ENCODE measurements at places on chromosomes 13 and 19.

DNA sequence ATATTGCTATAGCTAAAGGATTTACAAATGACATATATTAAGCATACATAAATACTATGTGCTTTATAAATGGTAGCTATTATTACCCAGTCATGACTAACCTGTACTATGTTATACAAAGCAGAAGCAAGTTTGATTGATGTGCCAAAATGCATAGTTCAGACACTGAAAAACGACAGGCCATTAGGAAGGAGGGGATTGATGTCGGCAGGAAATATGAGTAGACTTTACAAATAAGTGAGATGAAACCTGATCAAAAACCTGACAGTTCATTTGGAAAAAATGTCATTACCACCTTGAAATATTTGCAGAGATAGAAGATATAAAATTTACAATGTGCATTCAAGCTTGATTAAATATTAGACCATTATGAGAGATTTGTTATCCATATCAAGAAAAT lies 38.8 kb upstream of the TPP2 start:
- no peak for DNase-seq

- DNase-seq = no peak
Measured at GRCh38 chr19:11284515-11284914, 11.4 kb upstream of the TSPAN16 start.

- no peak for DNase-seq
Measured at GRCh38 chr13:44281252-44282000, 92.2 kb upstream of the SERP2 start.

- no peak for DNase-seq
Measured at GRCh38 chr13:35672611-35673010, 196.1 kb upstream of the MAB21L1 start.

GRCh38 chr19:8113017-8113416 lies 36.4 kb downstream of the FBN3 start:
- DNase-seq = no peak

- DNase-seq = no peak
Measured at GRCh38 chr13:99971576-99972189, at the start of gene ZIC5. Gene ZIC5, minus strand, starts transcription at chr13:99971767. Its CDS starts 164 bp downstream, at chr13:99971603.

DNA sequence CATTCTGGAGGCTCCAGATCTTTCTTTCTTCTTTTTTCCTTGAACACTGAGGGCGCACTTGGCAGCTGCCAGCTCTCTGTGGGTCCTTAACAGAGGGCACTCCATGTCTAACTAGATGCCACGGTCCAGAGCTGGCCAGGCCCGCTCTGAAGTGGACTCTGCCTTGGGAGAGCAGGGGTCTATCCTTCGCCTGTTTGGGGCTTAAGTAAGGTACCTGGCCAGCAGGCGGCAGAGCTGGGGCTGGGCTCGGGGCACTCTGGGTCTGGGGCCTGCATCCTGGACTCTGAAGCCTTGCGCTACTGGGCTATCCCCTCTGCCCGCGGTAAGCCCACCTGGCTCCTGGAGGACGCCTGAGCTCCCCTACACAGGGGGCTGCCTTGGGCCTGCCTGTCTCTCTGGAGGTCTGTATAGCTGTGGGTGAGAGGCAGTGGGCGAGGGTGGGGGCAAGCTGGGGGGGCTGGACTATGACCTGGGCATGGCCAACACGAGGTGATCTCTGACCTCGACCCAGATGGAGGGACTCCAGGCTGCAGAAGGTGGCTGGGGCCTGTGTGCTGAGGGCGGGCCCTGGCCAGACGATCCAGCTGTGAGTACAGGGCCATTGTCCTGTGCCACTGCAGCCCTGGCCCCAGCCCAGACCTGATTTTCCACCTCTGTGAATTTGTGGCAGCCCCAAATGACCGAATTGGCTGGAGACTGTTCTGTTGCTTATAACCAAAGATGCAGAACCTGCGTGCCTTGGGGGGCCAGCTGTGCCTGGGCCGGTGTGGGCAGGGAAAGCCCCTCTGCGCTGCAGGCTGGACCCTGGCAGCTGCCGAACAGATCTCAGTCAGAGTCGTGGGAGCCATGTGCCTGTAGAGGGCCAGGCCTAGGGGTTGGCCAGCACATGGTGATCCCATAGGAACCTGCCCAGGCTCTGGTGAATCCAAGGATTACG lies 26.5 kb downstream of the CEBPG start:
- no peak for DNase-seq

- no peak for DNase-seq
Measured at GRCh38 chr19:52734331-52734892, 432 bp downstream of the ZNF611 start.

- no peak for DNase-seq
Measured at GRCh38 chr19:33492090-33492489, 29.5 kb downstream of the PEPD start.

- no peak for DNase-seq
Measured at GRCh38 chr19:38317104-38317612, 1.4 kb upstream of the YIF1B start.

- DNase-seq = no peak
Measured at GRCh38 chr13:58313219-58313618, 681.7 kb downstream of the PCDH17 start.

GRCh38 chr13:96746886-96747285 lies 247.4 kb downstream of the OXGR1 start:
- DNase-seq = no peak

GRCh38 chr19:12481781-12482508 lies 2.7 kb downstream of the ZNF709 start:
- no peak for DNase-seq

- DNase-seq = no peak
Measured at GRCh38 chr19:19451429-19452242, 46.2 kb downstream of the GATAD2A start.

GRCh38 chr13:30865123-30866049 lies 40.7 kb upstream of the MEDAG start:
- DNase-seq = peak; percentile 75

DNA sequence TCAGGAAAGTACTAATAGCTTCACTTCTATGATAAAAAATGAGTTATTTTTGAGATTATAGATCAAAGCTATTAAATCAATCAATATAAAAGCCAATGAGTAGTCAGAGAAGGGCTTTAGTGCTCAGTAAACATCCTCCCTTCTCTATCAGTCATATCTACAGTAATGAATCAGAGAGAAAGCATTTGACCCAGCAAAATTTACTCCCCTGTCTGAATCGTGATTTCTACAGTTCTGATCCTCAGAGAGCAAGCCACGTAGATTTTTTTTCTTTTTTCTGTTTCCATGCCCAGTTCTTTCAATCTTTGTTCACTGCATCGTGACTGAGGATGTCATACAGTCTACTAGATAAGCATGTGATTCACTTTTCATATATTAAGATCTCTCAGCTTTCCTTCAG lies 16.2 kb upstream of the MBNL2 start:
- no peak for DNase-seq

GRCh38 chr13:29411481-29411880 lies 184.0 kb downstream of the SLC7A1 start:
- no peak for DNase-seq

DNA sequence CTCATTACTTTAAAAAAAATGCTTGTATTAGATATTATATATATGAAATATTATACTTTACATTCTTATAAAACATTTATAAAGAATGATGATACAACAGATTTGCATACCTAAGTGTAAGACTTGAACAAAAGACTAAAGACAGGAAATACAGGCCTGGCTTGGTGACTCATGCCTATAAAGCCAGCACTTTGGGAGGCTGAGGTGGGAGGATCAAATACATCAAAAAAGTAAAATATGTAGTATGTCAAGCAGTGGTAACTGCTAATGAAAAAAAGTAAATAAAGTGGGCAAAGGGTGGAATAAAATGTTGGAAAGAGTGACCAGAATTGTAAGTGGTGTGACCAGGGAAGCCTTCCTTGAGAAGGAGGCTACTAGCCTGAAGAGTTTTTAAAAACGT lies 133.7 kb downstream of the GGACT start:
- no peak for DNase-seq

GRCh38 chr19:34404109-34404909 lies at the start of gene PDCD2L:
Gene PDCD2L, plus strand, starts transcription at chr19:34404399. Its CDS starts 32 bp downstream, at chr19:34404431.
- DNase-seq = peak; percentile 78

DNA sequence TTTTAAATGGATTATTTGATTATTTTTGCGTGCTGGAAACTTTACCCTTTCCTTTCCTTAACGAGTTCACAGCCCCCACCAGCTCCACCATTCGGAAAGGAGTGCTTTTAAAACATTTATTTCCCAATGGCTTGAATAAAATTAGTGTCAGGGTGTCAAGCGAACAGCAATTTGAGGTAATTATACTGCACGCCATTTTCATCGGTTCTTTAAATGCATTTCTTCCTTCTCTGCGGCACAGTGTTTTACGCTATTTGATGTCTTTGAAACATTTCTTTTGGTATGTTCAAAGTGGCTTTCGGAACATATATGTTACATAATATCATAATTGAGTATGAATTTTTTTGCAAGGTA lies 309 bp upstream of the SLITRK1 start:
- DNase-seq = no peak

DNA sequence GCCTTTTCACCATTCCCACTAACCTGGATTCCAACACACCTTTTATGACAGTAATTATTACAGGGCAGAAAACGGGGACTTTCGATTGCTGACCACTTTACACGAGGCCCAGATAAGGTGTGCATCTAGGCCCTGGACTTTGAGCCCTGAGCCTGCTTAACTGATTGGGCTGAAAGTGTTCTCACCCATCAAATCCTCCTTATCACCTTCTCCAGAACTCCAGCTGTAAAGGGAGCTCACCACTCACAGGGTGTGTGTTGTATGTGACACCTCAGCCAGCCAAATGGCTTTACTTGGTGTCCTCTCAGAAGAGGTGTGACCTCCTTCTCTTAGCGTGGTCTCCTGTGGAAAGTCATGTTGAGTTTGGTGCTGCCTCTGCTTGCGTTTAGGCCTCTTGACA lies 36.5 kb downstream of the SIPA1L3 start:
- no peak for DNase-seq

DNA sequence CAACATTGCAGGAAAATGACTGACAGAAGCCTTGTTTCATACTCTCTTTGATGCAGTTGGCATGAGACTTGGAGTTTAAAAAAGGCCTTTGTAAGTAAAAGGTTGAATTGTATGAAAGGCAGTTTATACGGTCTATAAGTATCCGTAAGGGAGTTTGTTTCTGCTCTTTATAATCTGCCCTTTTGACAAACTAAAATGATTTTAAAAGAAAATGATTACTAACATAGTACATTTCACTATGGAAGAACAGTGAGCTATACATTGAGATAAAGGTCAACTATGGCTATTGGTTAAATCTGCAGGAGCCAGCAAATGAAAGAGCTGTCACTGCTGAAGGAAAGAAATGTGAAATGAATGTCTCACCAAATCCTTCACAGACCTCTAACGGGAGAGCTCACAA lies 296.1 kb upstream of the SLITRK6 start:
- DNase-seq = no peak

- no peak for DNase-seq
Measured at GRCh38 chr13:80612804-80613203, 271.9 kb upstream of the SPRY2 start.

All from right renal pelvis (tissue), 4 donors.